Suppressor macrophage treated with lipopolysaccharide for 1 hour (primary cell): ENCODE measurements at places on chromosomes 11 and 22.

GRCh38 chr11:117396970-117397369 lies 69.3 kb downstream of the CEP164 start:
- DNase-seq, result no peak

GRCh38 chr22:24952837-24953383 lies 394 bp downstream of the KIAA1671 start:
- DNase-seq, result no peak

DNA sequence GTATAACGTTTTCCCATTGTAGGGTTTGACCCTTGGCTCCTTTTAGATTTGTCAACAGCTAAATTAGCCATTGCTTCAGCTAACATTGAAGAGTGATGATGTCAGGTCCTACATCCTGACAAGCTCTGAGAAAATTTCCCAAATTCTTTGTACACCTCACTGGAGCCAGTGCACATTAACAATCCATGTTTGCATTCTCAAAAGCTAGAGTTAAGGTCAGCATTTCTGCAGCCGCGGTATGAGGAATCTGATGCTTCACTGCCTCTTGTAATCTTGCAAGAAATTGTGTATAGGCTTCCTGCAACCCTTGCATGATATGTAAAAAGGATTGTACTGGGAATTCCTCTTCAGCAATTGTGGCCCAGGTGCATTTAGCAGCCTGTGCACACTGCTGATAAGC lies 33.1 kb upstream of the NCAM1 start:
- DNase-seq, result no peak

DNA sequence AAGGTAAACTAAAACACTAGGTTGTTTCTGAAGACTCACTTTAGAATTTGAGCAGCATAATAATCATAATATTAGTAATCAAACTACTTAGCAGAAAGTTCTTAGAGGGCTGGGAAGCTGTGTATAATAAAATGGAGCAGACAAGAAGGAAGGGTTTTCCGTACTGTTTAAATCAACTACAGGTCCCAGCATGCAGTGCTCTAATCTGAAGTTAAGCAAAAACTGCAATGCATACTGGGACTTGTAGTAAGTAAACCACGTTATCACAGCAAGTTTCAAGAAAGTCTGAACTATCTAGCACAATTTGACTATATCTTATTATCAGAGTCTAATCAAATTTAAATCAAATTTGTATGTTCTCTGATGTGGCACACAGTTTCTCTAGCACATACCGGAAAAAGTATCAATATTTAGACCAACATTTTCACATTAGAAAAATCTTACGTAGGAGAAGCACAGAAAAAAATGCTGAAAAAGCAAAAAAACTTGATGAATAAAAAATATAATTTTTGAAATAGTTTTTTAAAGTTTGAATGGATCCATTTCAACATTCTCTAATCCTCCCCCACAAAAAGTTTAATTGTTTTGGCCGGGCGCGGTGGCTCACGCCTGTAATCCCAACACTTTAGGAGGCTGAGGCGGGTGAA lies 8.2 kb downstream of the PHF21A start:
- DNase-seq, result peak; percentile 88

DNA sequence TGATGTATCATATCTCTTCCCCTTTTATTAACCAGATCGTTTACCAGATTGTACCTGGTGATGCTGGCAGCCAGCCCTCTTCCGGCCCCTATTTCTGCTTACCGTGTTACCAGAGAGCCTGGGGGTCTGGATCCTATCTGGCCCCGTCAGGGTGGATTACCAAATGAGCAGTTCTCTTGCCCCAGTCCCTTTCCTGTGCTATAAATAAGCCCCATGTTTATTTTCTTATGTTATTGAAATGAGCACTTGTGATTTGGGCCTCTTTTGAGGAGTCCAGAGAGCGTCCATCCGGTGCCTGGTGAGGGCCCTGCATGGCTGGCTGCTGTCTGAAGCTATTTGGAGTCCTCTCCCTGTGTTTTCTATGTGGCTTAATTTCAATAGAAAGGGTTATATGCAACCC lies 59.5 kb downstream of the ALX4 start:
- DNase-seq, result no peak

GRCh38 chr11:64792482-64792881 lies 10.5 kb downstream of the MAP4K2 start:
- no peak for DNase-seq

GRCh38 chr11:11409224-11409623 lies 56.2 kb upstream of the CSNK2A3 start:
- no peak for DNase-seq

DNA sequence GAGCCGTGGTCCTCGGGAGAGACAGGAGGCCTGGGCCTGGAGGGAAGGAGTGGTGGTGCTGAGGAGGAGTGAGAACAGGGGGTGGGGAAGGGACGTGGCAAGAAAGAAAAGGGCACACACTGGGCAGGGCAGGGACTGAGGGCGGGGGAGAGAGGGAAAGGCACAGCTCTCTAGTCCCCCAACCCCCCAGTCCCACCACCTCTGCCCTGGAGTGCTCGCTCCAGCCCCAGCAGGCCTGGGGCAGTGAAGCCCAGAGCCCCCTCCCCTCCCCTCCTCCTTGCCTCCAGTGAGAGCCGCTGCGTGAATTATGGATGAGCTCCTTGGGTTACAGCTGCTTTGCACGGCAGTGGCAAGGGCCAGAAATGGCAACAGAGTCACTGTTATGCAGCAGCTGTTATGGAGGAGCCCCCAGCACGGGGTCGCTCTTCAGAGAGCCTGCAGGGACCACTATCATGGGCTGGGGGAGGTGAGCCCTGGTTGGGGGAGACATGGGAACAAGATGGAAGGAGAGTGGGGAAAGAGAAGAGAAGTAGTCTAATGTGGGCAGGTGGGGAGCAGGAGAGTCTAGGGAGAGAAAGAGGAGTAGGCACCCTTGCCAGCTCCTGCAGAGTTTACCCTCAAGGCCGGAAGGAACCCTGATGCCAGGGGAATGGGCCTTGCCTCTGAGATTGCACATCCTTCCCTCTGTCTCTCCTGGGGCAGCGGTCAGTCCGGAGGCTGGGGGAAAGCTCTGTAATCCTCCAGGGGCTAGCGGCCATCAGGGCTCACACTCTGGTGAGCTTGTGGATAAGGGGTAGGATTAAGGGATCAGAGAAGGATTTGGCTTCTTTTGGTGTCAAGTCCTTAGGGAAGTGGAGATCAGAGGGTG lies 3.6 kb downstream of the RTN4RL2 start:
- DNase-seq, result no peak
